Activated CD4-positive, CD25-positive, alpha-beta regulatory T cell (primary cell): ENCODE measurements at places on chromosomes 5 and 9.
A peak's percentile ranks its signal among the peaks of the same experiment; 100 is the strongest.

DNA sequence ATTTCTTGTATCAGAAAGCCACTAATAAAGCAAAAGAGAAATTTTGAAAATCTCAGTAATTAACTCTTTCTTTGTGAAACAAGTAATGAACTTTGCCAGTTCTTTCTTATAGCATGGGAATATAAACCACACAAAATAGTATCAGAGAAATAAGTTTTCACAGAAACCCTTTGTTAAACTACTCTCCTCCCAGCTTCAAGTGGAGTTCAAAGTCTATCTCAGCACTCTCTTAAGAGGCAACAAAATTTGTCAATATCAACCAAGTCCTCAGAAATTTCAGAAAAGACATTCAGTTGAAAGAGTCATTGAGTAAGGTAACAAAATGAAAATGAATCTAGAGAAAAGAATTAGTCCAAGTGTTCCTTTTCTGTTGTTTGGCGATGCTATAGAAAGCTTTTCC is 89.3 kb downstream of the NTRK2 start:
- no peak for DNase-seq

DNA sequence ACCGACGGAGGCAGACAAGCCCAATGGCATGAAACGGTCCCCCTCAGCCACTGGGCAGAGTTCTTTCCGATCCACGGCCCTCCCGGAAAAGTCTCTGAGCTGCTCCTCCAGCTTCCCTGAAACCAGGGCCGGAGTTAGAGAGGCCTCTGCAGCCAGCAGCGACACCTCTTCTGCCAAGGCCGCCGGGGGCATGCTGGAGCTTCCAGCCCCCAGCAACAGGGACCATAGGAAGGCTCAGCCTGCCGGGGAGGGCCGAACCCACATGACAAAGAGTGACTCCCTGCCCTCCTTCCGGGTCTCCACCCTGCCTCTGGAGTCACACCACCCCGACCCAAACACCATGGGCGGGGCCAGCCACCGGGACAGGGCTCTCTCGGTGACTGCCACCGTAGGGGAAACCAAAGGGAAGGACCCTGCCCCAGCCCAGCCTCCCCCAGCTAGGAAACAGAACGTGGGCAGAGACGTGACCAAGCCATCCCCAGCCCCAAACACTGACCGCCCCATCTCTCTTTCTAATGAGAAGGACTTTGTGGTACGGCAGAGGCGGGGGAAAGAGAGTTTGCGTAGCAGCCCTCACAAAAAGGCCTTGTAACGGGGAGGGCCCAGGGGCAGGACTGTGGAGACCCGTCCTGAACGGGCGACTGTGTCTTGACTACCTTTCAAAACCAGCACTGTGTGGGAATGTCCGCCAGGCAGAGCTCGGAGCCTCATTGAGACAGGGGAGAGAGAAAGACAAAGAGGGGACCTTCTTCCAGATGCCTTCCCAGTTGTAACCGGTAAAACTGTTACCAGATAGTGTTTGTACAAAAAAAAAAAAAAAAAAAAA is 29.9 kb downstream of the CD180 start:
- DNase-seq = peak; percentile 65

GRCh38 chr9:112705768-112706427 is 12.0 kb downstream of the INIP start:
- DNase-seq = no peak

GRCh38 chr5:140674211-140674610 is 835 bp upstream of the DND1 start:
- no peak for DNase-seq

GRCh38 chr5:89445106-89445745 is 562.2 kb upstream of the MEF2C start:
- no peak for DNase-seq

- no peak for DNase-seq
Observed at GRCh38 chr5:62506659-62507460, 71.8 kb upstream of the LRRC70 start.

- no peak for DNase-seq
Observed at GRCh38 chr5:44833249-44833648, 24.5 kb downstream of the MRPS30 start.

DNA sequence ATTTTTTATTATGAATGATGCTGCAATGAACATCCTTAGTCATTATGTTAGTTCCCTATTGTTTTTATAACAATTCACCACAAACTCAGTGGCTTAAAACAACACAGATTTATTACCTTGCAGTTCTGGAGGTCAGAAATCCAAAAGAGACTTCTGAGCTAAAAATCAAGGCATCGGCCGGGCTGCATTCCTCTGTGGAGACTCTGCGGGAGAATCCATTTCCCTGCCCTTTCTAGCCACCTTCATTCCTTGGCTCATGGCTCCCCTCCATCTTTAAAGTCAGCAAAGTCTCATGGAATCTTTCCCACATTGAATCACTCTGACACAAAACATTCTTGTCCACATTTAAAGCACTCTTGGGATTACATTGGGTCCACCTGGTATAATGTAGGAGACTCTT is 38.6 kb downstream of the SNX18 start:
- no peak for DNase-seq

GRCh38 chr9:2297771-2298170 is 282.6 kb downstream of the SMARCA2 start:
- no peak for DNase-seq

DNA sequence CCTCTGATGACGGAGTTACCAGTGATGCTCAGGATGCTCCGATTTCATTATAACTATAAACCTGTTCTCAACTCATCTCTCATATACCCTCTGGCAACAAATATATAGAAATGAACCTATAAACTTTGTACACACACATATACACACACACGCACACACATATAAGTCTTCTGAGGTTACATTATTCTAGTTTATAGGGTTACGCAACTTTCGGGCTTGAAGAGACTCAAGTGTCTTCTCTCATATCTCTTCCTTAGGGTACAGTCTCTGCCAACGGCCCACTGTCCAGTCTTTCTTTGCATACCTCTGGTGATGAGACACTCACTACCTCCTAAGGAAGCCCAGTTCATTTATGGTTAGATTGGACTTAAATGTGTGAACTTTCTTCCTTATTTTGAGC is 69.4 kb upstream of the TBC1D2 start:
- DNase-seq = no peak

DNA sequence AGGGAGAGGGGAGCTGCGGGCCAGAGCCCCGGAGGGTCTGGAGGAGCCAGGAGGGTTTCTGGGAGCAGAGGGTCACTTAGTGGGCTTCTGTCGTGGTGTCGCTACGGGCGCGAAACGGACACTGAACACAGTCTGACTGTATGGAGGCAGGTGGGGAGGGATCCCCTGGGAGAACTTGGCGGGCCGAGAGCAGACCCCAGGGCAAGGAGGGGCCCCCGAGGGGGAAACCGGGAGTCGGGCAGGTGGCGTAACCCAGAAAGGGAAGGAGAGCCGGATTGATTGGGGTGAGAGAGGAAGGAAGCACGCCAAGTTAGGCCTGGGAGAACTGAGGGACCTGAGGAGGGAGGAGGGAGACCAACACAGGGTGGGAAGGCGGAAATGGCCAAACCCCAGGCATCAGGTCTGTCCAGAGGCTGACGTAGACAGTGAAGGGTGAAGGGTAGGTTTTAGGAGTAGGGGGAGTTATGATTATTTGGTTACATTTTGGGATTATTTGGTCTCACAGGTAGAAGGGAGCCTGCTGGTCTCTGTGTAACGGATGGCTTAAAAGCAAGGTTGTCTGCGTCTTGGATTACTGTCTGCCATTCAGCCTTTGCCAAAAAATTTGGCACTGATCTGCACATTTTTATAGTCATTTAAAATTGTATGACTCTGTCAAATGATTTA is 3.3 kb upstream of the MSMP start:
- no peak for DNase-seq

- DNase-seq = no peak
Observed at GRCh38 chr5:7873216-7873615, 4.3 kb downstream of the MTRR start.

- DNase-seq = no peak
Observed at GRCh38 chr5:16880547-16880946, 55.5 kb downstream of the MYO10 start.

DNA sequence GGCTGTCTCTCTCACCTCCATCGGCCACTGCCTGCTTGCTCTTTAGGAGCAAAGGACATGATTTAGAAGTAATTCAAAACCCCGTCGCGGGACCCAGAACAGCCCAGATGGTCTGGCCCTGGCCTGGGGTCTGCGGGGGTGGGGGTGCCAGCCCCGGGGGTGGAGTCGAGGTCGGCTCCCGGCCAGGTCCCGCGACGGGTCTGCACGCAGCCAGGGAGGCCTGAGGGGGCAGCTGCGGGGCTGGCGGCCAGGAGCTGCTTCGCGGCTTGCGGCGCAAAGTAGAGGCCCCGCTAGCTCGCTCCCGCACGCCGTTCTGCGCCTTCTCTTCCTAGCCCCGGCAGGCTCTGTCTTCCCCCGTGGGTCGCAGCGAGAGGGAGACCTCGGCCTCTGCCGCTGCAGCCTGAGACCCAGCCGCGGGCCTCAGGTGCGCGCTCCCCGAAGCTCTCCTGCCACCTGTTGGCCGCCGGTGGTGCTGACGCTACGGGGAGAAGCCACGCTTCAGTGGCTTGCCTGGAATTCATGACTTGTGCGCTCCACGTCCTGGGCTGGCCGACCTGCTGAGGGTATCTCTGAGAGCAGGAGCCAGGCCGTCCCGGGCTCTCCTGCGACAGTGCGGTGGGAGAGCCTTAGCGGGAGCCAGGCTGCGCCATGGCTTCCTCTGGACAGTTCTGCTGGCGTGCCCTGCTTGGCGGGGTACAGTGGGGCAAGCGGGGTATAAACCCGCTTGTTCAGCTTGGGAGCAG is 157.2 kb upstream of the PITX1 start:
- peak; percentile 38 for DNase-seq

DNA sequence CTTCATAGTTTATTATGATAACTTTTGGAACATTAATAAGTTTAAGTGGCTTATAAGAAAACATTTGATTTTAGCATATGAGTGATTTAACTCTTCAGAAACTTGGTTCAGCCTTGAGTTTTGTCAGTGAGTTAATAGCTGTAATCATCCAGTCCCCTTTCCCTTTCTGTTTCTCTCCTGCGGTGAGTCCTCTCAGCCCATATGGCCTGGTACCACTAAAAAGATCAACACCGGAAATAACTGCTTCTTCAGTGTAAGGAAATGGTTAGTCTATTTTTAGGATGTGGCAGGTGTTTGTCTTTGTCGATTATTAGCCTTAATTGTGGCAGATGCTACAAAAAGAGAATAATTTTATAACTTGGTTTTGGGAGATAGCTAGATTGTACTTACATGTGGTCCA is 120.2 kb upstream of the GRHPR start:
- DNase-seq = no peak

DNA sequence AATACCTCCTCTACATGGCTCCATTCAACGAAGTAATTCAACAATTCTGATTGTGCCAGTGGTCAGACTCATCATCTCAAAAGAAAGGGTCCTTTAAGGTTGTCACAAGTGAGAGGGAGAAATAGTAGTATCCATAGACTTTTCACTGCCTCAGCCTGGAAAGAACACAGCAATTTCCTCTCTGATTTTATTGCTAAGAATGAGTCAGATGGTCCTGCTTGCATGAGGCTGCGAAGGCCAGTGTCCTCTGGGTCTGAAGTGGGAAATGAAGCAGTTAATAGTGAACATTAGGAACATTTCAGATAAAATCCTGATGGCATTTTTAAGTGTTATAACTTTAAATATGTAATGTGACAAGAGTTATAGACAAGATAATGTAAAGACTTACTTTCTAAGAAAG is 979.0 kb downstream of the EFNA5 start:
- no peak for DNase-seq

DNA sequence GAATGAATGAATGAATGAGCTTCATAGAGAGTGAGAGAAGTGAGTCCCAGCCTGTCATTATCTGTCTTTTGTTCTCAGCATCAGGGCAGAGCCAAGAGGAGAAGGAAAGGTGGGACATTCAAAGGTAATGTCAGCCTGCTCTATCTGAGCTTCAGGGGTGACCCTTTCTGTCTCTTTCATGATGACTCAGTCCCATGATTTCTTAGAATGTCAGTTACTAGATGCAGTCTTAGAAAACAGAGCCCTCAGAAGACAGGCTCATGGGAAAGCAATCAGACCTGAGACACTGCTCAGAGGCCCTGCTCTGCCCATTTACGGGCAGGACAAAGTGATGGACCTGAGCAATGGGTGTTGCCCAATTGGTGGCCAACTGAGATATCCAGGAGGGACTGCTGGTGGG is 1.1 kb downstream of the SPATA31D1 start:
- DNase-seq = no peak

DNA sequence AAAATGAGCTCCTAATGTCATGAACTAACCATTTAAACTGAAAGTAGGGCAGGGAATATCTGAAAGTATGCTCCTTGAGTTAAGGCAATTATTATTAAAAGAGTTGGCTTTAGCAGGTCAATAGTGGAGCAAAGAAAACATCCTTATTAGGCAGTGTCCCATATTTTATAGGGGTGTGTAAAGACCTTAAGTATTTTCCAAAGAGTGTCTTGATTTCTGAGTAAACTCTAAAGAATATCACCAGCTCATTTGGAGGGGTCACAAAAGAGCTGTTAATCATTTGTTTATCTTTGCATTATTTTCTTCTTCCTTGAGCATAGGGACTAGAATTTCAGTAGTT is 109.3 kb downstream of the MUSK start:
- no peak for DNase-seq

DNA sequence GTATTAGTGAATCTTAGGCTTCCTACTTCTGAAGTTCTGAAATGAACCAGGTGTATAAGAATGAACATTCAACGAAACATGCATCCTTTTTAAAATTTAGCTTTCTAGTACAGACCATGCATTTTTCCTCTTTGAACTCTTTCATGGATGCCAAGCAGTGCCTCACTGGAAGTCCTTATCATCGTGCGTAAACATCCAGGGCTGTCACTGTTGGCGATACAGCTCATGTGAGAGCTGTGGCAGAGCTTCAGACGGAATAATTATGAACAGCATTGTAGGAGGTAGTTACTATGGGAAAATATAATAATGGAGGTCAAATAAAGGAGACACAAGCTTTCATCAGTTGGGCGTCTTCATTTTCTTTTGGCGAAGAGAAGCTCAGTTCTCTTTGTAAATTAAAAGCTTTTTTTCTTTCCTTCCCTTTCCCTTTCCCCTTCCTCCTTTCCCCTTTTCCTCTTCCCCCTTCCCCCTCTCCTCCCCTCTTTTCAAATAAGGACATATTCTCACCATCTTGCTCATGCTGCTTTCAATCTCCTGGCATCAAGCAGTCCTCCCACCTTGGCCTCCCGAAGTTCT is 167.3 kb downstream of the KDM4C start:
- no peak for DNase-seq

DNA sequence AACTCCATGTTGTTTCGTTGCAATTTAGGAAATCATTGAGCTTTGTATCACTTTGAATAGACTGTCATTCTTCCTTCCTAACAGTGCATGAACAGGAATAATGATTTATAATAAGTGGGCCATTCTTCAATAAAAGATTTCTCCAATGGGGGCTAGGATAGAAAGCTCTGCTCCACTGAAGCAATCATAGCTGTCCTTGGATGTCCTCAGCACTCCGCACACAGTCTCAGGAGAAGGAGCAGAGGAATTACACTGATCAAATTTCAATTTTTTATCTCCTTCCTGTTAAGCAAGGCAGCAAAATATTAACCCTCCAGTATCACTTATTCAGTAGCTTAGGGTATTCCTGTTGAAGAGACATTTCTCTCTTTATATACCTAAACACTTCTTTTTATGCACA is 532.7 kb upstream of the ST8SIA4 start:
- no peak for DNase-seq

- DNase-seq = no peak
Observed at GRCh38 chr9:133334161-133334560, 1.8 kb downstream of the SURF6 start.

- DNase-seq = no peak
Observed at GRCh38 chr5:76269932-76270610, 133.0 kb upstream of the IQGAP2 start.

- DNase-seq = no peak
Observed at GRCh38 chr5:4514067-4514648, 626.0 kb upstream of the ADAMTS16 start.
